Trophoblast cell (in vitro differentiated cells and primary cell): ENCODE measurements at places on chromosomes 13 and 19.

GRCh38 chr13:95698047-95698749 lies 21.3 kb downstream of the DNAJC3 start:
- peaks cover 4% of the 10 kb centered on the region for H3K4me1 ChIP-seq
- DNase-seq, result peak; percentile 47
- H3K36me3 ChIP-seq, result no peaks in the 10 kb centered on the region
- no peaks in the 10 kb centered on the region for H3K27me3 ChIP-seq
- no peak overlapping the region for H3K4me3 ChIP-seq
- H3K27ac ChIP-seq, result no peak overlapping the region

DNA sequence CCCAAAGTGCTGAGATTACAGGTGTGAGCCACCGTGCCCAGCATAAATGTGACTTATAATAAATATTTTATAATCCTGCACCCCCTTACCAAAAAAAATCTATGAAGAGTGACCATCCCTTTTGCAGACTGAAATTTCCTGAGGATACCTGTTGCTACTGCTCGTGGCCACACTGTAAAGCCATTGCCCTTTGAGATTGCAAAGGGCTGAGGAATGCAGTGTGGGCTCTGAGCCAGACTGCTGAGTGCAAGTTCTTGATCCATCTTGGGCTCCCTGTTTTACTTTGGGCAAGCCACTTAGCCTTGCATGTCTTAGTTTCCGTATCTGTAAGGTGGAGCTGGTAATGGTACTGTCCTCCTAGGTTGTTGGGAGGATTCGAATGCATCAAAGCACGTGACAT lies 23.4 kb downstream of the SIPA1L3 start:
- H3K27ac ChIP-seq, result no peak overlapping the region
- peaks cover 14% of the 10 kb centered on the region for H3K4me1 ChIP-seq
- DNase-seq, result no peak
- H3K4me3 ChIP-seq, result no peak overlapping the region
- H3K36me3 ChIP-seq, result peaks cover under 1% of the 10 kb centered on the region

DNA sequence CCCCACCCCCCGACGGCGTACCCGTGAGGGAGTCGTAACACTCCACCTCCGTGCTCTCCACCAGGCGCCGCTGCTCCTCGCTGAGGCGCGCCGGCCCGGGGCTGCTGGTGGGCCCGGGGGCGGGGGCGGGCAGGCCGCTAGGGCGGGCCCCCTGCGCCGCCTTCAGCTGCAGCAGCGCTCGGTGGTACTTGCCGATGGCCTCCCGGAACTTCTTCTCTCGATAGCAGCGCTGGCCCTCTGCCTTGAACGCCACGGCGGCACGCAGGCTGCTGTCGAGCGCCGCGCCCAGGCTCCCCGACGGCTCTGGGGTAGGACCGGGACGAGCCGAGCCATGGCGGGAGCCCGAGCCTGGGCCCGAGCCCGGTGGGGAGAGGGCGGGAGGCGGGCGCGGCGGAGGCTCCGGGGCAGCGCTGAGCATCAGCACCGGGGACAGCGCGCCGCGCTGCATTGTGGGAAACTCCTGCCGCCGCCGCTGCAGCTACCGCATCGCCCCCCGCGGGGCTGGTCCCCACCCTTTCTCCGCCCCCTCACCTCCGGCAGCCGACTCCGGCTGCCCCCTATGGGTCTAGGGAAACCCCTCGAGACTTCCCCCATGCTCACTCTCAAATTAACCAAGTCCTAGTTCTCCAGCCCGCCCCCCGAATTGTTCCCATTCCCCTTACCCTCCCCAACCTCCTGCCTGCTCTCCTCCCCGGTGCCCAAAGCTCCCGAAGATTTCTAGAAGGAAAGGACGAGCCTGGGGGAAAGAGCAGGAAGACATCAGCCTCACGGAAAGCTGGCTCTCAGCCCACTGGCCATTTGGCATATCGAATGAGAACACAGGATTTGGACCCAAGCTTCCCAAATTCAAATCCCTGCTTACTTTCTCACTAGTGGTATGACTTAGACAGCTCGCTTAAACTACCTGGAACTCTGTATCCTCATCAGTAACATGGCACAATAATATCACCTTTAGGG lies at the start of gene TTC9B:
TSS of gene TTC9B (minus strand) at position 451 of the 957 bp plus-strand sequence. CDS start at position 448, 3 bp downstream.
- no peaks in the 10 kb centered on the region for H3K36me3 ChIP-seq
- peaks cover 23% of the 10 kb centered on the region for H3K27me3 ChIP-seq
- H3K4me1 ChIP-seq, result peaks cover 3% of the 10 kb centered on the region
- H3K4me3 ChIP-seq, result no peak within 1 kb of the TSS
- no peak within 1 kb of the TSS for H3K27ac ChIP-seq

DNA sequence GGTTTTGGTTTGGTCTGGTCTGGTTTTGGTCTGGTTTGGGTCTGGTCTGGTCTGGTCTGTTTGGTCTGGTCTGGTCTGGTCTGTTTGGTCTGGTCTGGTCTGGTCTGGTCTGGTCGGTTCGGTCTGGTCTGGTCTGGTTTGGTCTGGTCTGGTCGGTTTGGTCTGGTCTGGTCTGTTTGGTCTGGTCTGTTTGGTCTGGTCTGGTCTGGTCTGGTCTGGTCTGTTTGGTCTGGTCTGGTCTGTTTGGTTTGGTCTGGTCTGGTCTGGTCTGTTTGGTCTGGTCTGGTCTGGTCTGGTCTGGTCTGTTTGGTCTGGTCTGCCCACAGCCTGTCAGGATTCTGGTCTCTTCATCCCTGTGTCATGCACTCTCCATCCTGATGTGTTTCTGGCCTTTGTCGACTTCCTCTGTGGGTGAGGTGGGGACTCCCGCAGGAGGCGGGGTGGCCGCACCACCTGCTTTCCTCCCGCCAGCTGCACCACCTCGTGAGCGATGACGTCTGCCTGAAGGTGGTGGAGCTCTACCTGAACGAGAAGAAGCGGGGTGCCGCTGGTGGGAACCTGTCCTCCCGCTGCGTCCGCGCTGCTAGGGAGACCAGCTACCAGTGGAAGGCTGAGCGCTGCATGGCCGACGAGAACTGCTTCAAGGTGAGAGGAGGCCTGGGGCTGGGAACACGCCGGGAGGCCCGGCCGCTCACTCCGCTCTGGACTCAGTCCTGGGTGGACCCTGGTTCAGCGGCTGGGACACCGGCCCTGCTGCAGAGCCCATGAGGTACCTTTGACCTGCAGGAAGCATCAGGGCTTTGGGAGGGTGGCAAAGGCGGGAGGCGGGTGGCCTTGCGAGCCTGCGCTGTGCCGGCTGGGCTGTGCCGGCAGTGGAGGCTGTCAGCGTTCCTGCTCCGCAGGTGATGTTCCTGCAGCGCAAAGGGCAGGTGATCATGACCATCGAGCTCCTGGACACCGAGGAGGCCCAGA lies 12.9 kb upstream of the F2RL3 start:
- no peak overlapping the region for H3K27ac ChIP-seq
- no peaks in the 10 kb centered on the region for H3K27me3 ChIP-seq
- no peak overlapping the region for H3K4me3 ChIP-seq
- H3K4me1 ChIP-seq, result peaks cover 3% of the 10 kb centered on the region
- H3K36me3 ChIP-seq, result peaks cover 75% of the 10 kb centered on the region

DNA sequence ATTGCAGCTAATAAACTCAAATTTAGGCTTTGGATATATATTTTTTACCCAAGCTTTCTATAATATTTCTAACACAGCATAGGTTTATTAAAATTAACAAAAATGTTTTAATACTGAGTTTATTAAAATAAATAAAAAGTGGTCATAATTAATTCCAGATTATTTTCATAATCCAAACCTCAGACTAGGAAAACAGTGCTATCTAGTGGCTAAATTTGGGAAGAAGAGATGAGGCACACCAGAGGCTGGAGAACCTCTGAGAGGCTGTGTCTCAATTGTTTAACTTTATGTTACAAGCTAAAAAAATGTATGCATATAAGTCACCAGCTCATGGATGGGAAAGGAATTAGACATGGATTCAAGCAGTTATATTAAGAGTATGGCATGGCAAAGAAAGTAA lies 392.5 kb downstream of the DIAPH3 start:
- no peaks in the 10 kb centered on the region for H3K36me3 ChIP-seq
- no peak overlapping the region for H3K27ac ChIP-seq
- peaks cover 4% of the 10 kb centered on the region for H3K4me1 ChIP-seq

DNA sequence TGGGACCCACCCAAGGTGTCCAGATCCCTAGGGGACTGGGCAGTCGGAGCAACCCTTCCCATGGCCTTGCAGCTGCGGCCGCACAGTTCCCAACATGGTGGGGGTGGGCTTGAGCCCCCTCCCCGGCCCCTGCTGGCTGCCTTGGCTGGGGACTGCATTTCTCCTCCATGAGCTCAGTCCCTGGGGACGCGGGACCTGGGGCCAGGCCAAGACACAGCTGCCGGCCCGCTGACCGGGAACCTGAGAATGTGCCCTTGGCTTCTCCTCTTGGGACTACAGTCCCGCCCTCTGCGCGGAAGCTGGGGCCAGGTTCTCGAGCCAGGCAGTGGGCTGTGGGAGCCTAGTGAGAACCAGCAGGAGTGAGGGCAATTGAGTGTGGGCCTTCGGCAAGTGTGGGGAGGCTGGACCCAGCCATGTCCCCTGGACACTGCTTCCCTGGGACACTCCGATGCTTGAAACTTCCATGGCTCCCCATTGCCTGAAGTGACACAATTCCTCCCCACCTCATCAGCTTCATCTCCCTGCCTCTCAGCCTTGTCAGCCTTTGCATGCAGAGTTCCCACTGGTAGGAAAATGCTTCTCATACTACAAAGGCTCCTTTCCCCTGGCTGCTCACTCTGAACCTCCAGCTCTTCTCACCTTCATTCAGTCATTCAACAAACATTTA lies 13.1 kb upstream of the NOTCH3 start:
- H3K36me3 ChIP-seq, result no peaks in the 10 kb centered on the region
- DNase-seq, result no peak
- no peak overlapping the region for H3K4me3 ChIP-seq
- H3K4me1 ChIP-seq, result no peaks in the 10 kb centered on the region
- H3K27me3 ChIP-seq, result no peaks in the 10 kb centered on the region
- H3K27ac ChIP-seq, result no peak overlapping the region

GRCh38 chr19:2429917-2430535 lies 2.6 kb upstream of the TIMM13 start:
- no peak overlapping the region for H3K27ac ChIP-seq
- H3K4me3 ChIP-seq, result no peak overlapping the region
- H3K36me3 ChIP-seq, result peaks cover 59% of the 10 kb centered on the region
- no peaks in the 10 kb centered on the region for H3K27me3 ChIP-seq
- DNase-seq, result no peak

DNA sequence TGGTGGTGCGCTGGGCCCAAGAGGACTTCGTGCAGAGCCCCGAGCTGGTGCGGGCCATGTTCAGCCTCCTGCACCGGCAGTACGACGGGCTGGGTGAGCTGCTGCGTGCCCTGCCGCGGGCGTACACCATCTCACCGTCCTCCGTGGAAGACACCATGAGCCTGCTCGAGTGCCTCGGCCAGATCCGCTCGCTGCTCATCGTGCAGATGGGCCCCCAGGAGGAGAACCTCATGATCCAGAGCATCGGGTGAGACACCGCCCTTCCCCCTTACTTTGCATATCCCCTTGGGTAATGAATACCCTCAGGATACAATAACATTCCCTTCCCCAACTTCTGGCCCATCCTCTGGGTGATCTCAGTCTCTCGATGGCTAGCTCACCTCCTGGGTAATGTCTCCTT lies 60.9 kb downstream of the RYR1 start:
- H3K4me3 ChIP-seq, result peak overlapping the region; percentile 44
- no peaks in the 10 kb centered on the region for H3K27me3 ChIP-seq
- H3K27ac ChIP-seq, result no peak overlapping the region
- no peaks in the 10 kb centered on the region for H3K4me1 ChIP-seq

GRCh38 chr13:73985783-73986182 lies 148.4 kb downstream of the KLF12 start:
- no peaks in the 10 kb centered on the region for H3K27me3 ChIP-seq
- no peaks in the 10 kb centered on the region for H3K36me3 ChIP-seq
- no peak overlapping the region for H3K4me3 ChIP-seq
- no peaks in the 10 kb centered on the region for H3K4me1 ChIP-seq
- DNase-seq, result no peak

DNA sequence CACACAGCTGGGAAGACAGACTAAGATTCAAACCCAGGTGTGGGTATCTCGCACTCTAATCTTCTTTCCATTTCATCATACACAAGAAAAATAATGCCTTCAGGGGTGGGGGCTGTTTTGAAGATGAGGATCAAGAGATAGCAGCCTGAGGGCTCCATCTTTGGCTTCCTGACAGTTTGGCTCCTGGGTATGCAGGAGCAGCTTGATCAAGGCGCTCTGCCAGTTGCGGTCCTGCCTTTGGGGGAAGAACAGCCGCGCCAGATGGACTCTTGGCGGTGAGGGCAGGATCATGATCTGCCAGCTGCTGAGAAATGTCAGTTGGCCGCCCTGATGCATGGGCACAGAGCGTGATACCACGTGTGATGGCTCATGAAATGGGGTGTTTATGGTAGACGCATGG lies 119.1 kb downstream of the IER2 start:
- no peaks in the 10 kb centered on the region for H3K4me1 ChIP-seq
- DNase-seq, result no peak
- H3K4me3 ChIP-seq, result no peak overlapping the region
- H3K36me3 ChIP-seq, result no peaks in the 10 kb centered on the region
- no peaks in the 10 kb centered on the region for H3K27me3 ChIP-seq

DNA sequence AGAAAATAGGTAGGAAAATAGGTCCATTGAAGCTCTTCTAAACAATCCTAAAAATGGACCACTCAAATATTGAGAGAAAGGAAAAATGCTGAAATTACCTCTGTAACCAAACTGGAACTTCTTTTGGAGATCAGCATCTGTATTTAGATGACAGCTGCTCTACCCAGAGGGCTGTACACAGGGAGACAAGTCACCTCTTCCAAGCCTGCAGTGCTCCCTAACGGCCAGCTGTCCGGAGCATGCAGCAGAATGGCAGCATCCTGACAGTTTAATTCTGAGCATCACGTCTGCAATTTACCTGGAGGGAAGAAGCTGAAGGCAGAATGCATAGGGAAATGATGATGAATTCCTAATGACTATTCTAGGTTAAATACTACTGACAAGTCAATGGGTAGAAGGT lies 62.8 kb upstream of the DIAPH3 start:
- no peaks in the 10 kb centered on the region for H3K36me3 ChIP-seq
- H3K27ac ChIP-seq, result no peak overlapping the region
- H3K4me1 ChIP-seq, result peaks cover 2% of the 10 kb centered on the region
- peak; percentile 68 for DNase-seq
- H3K4me3 ChIP-seq, result no peak overlapping the region

DNA sequence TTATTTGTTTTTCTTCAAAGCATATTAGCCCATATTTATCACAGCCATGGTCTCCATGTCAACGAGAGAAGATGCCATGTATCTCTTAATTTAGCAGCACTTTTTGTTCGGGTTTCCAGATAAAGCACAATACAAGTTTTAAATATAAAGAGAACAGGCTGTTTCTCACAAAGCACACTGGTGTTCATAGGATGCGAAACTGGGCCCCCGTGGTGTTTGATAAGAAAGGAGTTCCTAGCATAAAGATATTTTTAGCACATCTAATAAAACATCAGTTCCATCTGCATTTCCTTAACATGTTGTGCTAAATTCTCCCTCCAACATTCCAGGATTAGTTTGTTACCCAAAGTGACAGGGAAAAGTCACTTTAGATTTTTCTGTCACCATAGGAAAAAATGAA lies 72.4 kb upstream of the EDNRB start:
- H3K27me3 ChIP-seq, result no peaks in the 10 kb centered on the region
- H3K4me3 ChIP-seq, result no peak overlapping the region
- H3K27ac ChIP-seq, result no peak overlapping the region
- DNase-seq, result no peak
- no peaks in the 10 kb centered on the region for H3K4me1 ChIP-seq

- no peaks in the 10 kb centered on the region for H3K36me3 ChIP-seq
- H3K4me3 ChIP-seq, result no peak overlapping the region
- H3K4me1 ChIP-seq, result peaks cover 4% of the 10 kb centered on the region
- no peaks in the 10 kb centered on the region for H3K27me3 ChIP-seq
- peak overlapping the region; percentile 60 for H3K27ac ChIP-seq
These were observed 363 bp upstream of the ZNF763 start for GRCh38 chr19:11964496-11964857.

GRCh38 chr13:107293924-107294323 lies 726.0 kb upstream of the ARGLU1 start:
- no peak for DNase-seq
- no peaks in the 10 kb centered on the region for H3K27me3 ChIP-seq
- H3K4me3 ChIP-seq, result no peak overlapping the region

- no peak overlapping the region for H3K4me3 ChIP-seq
- no peaks in the 10 kb centered on the region for H3K4me1 ChIP-seq
- no peaks in the 10 kb centered on the region for H3K27me3 ChIP-seq
These were observed 28.1 kb downstream of the ZNF787 start for GRCh38 chr19:56092685-56093631.
